Spleen (tissue), 13 donors: ENCODE measurements at places on chromosomes 5 and 9. TPM values are rescaled to one million over a fixed set of nuclear protein-coding genes. Genes with fewer than 3 reads are reported as not detected.

The SVEP1 gene
- 0.98 TPM for polyA plus RNA-seq

The SLIT3 gene
- polyA plus RNA-seq = 0.77 TPM

The LHX6 gene
- polyA plus RNA-seq = 0.04 TPM

The SYNPO gene
- polyA plus RNA-seq = 6.9 TPM

The SPATA31D1 gene
- not detected for polyA plus RNA-seq

The ST8SIA4 gene
- polyA plus RNA-seq = 6.9 TPM

The REEP5 gene
- polyA plus RNA-seq = 39.2 TPM

The FOXD4L5 gene
- not detected for polyA plus RNA-seq

The POU5F2 gene
- 0.13 TPM for polyA plus RNA-seq

The KIAA0825 gene
- 0.30 TPM for polyA plus RNA-seq

The OR4F3 gene
- polyA plus RNA-seq = not detected

The MAP1B gene
- polyA plus RNA-seq = 0.68 TPM

The SWI5 gene
- polyA plus RNA-seq = 23.4 TPM

The ENTPD8 gene
- 0.07 TPM for polyA plus RNA-seq

The TEK gene
- polyA plus RNA-seq = 5.7 TPM

The KIF4B gene
- polyA plus RNA-seq = not detected

The PCDHA9 gene
- polyA plus RNA-seq = not detected

The N4BP3 gene
- polyA plus RNA-seq = 1.2 TPM

The CACNA1B gene
- under 0.01 TPM for polyA plus RNA-seq

The COQ4 gene
- polyA plus RNA-seq = 39.2 TPM

The SMC2 gene
- polyA plus RNA-seq = 4.2 TPM

The COL15A1 gene
- polyA plus RNA-seq = 1.1 TPM

The ENTREP1 gene
- 1.2 TPM for polyA plus RNA-seq

The AGXT2 gene
- polyA plus RNA-seq = not detected

The PCDHGA3 gene
- not detected for polyA plus RNA-seq

The HAND1 gene
- not detected for polyA plus RNA-seq

The SPINK7 gene
- not detected for polyA plus RNA-seq

The MLANA gene
- polyA plus RNA-seq = not detected

The CCL27 gene
- polyA plus RNA-seq = 0.32 TPM

The HK3 gene
- polyA plus RNA-seq = 199 TPM

The PCDHGB1 gene
- polyA plus RNA-seq = not detected

The CCDC183 gene
- 0.99 TPM for polyA plus RNA-seq

The SLC6A7 gene
- 0.03 TPM for polyA plus RNA-seq

The CAMK4 gene
- 1.6 TPM for polyA plus RNA-seq

The CERCAM gene
- 7.4 TPM for polyA plus RNA-seq

The KCNV2 gene
- polyA plus RNA-seq = not detected

The IL9 gene
- polyA plus RNA-seq = not detected

The IL3 gene
- not detected for polyA plus RNA-seq

The FOXD1 gene
- 1.1 TPM for polyA plus RNA-seq

The FST gene
- 0.36 TPM for polyA plus RNA-seq

The SPINK6 gene
- not detected for polyA plus RNA-seq

The C1QTNF3 gene
- polyA plus RNA-seq = 9.7 TPM

The RETREG1 gene
- polyA plus RNA-seq = 2.6 TPM

The SLC46A2 gene
- 0.35 TPM for polyA plus RNA-seq

The BTNL3 gene
- polyA plus RNA-seq = 0.09 TPM

The RPP25L gene
- 32.5 TPM for polyA plus RNA-seq

The ABLIM3 gene
- polyA plus RNA-seq = 4.5 TPM

The NOP16 gene
- 41.5 TPM for polyA plus RNA-seq

The ENC1 gene
- 3.8 TPM for polyA plus RNA-seq

The MEGF10 gene
- polyA plus RNA-seq = 0.02 TPM

The PFN3 gene
- not detected for polyA plus RNA-seq

The CCNI2 gene
- 0.36 TPM for polyA plus RNA-seq

The TSLP gene
- 0.35 TPM for polyA plus RNA-seq

The RAPGEF6 gene
- polyA plus RNA-seq = 3.8 TPM

The FREM1 gene
- polyA plus RNA-seq = 0.26 TPM
